ENCODE measurements at places on chromosomes 1 and 21.

DNA sequence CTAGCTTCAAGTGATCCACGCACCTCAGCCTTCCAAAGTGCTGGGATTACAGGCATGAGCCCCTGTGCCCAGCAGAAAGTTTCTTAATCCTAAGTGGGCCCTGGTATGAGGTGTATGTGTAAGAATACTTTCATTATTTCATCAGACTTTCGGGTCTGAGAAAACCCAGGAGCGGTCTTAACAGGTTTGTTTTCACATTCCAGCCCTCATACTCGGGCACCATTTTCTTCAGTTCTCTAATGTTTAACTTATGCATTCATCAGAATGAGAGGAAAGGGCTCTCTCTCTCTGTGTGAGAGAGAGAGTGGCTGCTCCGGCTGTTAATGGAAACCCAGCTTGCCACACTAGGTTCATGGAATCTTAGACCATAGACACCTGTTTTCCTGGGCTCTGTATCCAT is 4.2 kb upstream of the PADI1 start:
- no peak for DNase-seq

DNA sequence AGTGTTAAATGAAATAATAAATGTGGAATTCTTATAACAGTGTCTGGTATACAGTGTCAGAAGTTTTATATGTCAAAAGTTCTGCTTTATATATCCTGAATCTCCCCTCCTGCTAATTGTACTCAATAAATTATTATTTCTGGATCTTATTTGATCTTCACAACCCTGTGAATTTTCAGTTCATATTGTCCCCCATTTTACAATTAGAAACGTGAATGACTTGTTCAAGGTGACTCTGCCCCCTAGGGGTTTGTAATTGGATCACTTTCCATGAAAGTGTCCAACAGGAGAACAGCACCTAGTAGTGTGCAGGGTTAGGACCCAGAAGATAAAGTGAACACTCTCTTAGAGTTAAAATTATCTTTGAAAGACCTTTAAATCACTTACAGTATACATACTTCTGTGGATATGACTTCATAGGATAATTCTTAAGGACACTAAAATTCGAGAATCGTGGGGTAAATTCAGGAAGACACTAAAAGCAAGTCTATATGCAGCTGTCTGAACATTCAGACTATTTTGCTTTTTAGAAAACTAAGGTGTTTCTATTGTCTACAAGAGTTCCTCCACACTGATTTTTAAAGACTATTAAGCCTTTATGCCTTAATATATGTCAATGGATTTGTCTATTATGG is 4.5 kb upstream of the DDR2 start:
- no peak for DNase-seq

- DNase-seq = no peak
Measured at GRCh38 chr1:218965821-218966220, 207.9 kb upstream of the LYPLAL1 start.

- DNase-seq = no peak
Measured at GRCh38 chr1:38571726-38572125, 287.8 kb downstream of the RRAGC start.

GRCh38 chr1:224173523-224173922 is 9.5 kb upstream of the DEGS1 start:
- no peak for DNase-seq

- no peak for DNase-seq
Measured at GRCh38 chr21:27001526-27001925, 34.6 kb upstream of the ADAMTS5 start.

DNA sequence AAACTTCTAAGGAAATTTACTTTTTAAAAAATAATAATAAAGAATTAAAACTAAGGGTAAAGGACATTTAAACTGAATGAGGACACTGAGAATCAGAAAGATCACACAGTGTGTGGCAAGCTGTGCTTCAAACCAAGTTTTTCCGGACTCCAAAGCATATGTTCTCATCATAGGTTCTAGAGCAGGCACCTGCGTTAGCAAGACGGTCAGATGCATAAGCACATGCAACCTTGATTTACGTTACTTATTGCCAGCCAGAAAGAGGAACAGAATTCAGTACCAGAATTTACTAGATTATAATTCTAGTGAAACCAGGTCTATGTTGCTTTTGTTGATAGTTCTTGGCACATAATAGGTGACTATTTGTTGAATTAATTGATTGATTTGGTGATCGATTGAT is 6.2 kb upstream of the LBR start:
- no peak for DNase-seq

DNA sequence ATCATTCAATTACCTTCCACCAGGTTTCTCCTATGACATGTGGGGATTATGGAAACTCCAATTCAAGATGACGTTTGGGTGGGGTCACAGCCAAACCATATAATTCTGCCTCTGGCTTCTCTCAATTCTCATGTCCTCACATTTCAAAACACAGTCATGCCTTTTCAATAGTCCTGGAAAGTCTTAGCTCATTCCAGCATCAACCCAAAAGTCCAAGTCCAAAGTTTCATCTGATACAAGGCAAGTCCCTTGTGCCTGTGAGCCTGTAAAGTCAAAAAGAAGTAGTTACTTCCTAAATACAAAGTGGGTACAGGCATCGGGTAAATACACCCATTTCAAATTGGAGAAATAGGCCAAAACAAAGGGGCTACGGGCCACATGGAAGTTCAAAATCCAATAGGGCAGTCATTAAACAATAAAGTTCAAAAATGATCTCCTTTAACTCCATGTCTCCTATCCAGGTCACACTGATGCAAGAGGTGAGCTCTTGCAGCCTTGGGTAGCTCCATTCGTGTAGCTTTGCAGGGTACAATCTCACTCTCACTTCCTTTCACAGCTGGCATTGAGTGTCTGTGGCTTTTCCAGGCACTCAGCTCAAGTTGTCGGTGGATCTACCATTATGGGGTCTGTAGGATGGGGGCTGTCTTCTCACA is 112.9 kb downstream of the FCRL5 start:
- DNase-seq = no peak
